ENCODE measurements at places on chromosomes 2 and 18.

DNA sequence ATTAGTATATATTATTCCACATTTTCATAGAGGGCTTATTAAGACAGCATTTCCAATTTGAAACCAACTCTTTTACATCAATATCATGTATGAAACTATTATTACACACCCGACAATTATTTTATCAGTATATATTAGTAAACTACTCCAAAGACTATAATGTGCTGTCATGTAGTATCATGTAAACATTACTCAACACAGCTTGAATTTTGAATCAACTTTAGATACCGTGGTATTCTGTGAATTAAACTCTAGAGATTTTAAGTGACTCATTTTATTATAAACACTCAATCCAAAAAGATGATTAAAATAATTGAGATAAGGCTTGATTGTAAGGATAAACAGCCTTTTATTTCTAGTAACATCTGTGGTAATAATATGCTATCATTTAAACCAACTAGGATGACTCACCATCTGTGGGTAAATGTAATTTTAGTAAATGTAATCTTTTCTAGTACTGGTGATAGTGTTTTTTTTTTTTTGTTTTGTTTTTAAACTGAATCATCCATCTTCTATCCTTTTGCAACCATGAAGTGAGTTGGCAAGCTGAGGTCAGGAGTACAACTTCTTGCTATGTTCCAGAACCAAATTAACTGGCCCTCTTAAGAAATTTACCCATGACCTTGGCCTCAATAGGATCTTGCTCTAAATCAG lies 144.3 kb upstream of the SMAD7 start:
- no peak for DNase-seq

GRCh38 chr2:101859604-101860003 lies 132.2 kb upstream of the IL1R2 start:
- DNase-seq, result no peak

- no peak for DNase-seq
Observed at GRCh38 chr2:144477957-144478311, 42.0 kb downstream of the ZEB2 start.

DNA sequence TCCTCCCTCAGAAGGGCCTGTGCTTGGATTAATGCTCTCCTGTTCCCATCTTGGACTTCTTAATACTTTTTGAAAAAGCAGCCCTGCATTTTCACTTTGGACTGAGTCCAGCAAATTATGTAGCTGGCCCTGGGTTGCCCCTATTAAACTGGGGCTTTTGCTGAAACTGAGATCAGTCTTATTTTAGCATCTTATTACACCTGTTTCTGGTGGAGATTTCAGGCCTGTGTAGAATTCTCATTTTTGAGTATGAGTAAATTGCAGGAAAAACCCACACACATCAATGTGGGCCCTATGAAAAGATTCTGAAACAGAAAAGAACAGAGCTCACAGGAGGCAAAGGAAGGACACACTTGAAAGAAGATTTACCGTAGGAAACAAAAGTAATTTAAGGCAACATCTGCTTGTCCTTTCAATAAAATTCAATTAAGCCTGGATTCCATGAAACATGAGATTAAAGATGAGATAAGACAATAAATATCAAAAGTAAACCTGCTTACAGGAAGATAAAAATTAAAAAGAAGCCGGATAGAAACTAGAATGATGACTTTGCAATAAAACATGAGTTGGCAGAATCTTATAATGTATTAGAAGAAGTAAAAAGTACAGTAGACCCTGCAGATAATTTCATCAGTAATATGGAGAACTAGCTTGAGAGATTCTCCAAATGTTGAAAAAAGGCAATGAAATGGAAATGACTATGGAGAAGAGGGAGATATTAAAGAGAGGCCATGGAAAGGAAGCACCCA lies 90.7 kb upstream of the GCFC2 start:
- DNase-seq, result no peak

GRCh38 chr2:70354264-70354949 lies 52.5 kb upstream of the FAM136A start:
- no peak for DNase-seq

GRCh38 chr2:195967336-195967735 lies 101.3 kb downstream of the DNAH7 start:
- DNase-seq, result no peak

DNA sequence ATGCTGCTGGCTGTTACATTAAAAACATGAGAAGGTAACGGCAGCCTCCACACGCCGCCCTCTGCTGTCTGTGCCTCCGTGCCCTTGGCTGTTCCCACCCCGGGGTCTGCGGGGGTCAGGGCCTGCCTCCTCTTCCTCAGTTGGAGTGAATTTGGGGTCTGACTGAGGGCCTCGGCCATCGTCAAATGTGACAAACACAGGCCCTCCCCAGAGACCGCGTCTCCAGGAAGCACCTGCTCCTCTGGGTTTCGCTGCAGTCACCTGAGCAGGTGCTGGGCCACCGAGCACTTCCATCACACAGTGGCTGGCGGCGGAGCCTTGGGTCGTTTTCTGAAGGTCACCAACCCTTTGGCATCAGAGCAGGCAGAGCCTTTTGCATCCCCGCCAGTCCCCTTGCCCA lies 70.9 kb downstream of the NFATC1 start:
- no peak for DNase-seq

GRCh38 chr18:36075862-36076587 lies 8.7 kb upstream of the RPRD1A start:
- DNase-seq, result no peak

GRCh38 chr2:224904381-224904780 lies 137.9 kb downstream of the DOCK10 start:
- DNase-seq, result no peak

DNA sequence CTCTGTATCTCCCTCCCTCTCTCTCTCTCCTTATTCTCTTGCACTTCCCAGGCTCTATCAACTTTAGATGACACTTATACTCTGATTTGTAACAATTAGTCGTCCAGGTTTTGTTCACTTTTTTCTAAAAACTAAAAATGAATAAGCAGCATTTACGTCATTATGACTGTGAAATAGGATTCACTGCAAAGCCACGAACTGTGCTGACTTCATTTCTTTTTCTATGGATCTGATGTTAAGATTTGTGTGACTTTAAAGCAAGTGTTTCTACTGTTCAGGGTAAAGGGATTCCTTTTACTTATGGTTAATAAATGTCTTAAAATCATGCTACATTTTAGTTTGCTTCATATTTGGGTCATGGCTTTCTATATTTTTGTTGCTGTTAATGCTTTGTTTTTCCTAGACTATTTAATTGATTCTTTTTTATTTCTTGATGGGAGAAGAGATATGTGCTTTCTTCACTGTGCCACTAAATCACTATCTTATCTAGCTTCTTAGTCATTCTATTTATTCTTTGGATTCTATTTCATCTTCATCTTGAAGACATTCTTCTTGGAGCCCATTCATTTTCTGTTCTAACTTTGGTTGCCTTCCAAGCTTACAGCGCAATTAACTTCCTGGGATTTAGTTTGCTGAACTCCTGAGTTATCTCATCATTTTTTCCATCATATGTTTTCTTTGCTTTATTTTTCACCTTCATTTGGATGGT lies 480.4 kb upstream of the TRIB2 start:
- DNase-seq, result no peak

DNA sequence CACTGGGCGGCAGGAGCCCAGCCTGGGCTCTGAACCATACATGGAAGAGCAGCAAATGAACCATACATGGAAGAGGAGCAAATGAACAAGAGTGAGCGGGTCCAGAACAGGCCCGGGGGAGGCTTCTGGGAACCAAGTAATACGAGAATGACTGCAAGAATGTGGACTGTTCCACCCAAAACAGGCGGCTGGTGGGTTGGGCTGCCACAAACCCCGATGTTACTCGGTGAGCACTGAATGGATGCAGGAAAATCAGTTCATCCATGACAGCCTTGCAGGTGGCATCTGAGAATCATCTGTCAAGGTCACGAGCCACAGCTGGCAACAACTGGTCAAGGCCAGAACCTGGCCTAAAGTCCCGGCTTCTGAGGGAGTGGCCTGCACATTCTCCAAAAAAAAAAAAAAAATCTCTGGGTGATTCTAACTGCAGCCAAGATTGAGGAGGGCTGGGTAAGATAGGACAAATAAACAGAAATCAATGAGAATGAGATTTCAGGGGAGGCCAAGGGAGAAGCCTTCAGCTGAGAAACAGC lies 106.1 kb downstream of the ZNF516 start:
- DNase-seq, result no peak

DNA sequence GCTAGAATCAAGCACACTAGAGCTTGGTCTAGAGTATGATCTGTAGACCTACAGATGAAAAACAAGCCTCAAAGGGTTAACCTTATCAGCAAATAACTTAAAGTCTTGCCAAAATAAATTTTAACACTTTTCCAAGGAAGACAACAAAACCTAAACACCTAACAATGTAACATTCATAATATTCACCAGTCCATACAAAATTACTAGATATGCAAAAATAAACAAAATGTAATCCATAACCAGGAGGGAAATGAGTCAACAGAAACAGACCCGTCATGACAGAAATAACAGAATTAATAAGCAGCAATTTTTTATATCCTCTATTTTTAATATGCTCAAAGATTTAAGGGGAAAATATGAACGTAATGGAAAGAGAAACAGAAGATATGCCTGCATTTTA lies 36.1 kb downstream of the TRAK2 start:
- DNase-seq, result no peak

DNA sequence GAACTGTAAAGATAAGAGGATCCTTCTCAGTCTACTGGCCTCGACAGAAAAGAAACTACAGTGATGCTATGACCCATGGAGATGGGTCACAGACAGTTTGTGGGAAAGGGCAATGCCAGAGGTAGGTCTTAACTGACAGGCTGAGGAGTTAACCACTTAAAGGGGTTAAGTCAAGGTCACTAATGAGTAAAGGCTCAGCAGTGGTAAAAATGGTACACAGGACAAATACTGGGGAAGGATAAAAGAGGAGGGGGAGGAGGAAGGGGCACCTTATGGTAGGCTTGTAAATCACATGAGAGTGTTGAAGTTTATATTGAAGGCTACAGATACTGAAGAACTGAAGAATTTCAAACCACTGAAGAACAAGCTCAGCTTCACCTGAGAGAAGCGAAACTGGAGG lies 9.9 kb downstream of the IER3IP1 start:
- no peak for DNase-seq

- no peak for DNase-seq
Observed at GRCh38 chr2:206974551-206974950, 35.2 kb downstream of the CPO start.

DNA sequence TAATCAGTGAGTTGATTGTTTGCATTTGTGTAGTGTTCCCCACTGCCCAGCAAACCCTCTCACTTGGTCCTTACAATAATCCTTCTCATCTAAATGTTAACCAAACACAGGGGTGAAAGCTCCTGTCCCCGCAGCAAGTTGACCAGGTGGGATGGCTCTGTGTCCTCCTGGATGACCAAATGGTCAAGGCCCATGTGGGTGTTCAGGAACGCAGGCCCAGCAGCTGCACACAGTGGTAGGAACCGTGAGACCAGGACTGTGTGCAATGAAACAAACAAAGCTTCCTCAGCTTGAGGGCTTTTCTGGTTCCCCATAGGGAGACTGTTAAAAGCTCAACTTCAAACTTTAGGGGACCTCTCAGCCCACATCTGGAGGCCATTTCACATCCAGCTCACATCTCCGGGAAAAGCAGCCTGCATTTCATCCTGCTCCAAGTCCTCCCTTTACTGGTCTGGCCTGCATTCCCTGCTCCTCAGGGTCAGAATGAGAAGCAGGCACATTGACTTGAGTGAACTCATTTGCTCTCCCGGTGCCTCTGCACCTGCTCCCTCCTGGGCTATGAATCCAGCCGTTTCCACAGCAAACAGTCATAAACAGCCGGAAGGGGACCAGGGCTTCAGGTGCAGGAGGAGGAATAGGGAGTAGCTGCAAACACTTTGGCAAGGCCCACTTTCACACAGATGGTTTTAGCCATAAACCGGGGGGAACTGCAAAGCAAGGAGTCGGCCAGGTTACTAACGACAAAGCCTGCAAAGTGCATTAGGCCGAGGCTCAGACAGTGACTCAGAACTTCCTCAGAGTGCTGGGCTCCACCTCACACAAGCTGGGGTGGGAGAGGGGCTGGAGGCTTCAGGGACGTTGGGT lies 144.7 kb downstream of the CAPN13 start:
- no peak for DNase-seq

DNA sequence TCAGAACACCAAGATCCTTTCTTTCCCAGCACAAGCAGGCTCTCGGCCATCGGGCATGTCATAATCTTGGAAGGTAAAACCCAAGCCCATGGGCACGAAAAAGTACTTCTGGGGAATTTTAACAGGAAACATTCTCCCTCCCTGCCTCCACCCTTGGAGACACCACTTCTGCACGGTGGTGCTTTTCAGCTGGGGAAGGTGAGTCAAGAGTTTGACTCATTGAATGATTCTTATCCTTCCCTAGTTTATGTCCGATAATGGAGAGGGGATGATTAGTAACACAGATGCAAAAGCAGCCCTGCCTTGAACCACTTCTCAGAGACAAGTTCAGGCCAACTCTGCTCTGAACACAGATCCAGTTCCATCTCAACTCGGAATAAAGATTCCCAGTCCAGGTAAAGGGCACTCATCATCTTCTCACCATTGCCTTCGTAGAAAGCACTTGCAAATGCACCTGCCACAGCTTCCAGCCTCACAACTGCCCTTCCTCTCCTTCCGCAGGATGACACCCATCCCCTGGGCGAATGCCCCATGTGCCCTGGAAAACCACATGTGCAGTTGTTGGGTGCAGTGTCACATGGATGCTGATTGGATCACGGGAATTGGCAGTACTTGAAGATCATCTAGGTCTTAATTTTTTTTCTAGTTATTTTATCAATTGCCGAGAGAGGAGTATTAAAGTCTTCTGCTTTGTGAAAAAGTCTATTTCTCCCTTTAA lies 136.2 kb downstream of the PXDN start:
- no peak for DNase-seq

DNA sequence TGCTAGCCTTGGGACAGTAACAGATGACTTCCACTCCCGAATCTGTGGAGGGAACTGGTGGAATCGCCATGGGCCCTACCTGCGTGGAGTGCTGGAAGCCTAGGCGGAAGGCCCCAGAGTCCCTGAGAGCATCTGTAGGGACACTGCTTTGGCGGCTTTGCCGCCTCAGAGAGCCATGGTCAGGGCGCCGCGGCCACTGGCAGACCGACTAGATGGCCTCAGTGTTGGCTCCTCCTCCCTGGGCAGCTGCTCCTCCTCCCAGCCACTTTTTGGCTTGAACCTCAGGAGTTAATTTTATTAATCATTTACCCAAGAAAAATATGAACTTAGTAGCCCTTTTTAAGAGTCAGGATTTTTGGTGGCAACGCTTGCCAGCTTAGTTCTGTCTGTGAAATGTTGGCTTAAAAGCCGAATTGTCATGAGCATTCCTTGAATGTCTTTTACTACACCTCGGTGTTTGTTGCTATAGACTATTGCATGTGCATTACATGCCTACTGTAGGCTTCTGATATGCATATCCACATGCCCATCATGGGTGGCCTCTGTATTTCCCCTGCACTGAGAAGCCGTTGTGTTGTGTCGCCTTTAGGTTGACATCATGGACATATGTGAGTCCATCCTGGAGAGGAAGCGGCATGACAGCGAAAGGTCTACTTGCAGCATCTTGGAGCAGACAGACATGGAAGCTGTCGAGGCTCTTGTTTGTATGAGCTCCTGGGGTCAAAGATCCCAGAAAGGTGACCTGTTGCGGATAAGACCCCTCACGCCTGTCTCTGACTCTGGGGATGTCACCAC lies 2.4 kb downstream of the KLF11 start:
- no peak for DNase-seq
